ENCODE measurements at places on chromosomes 1 and 21.

GRCh38 chr1:204493145-204493983 lies 1.2 kb downstream of the PIK3C2B start:
- peak; percentile 32 for DNase-seq

DNA sequence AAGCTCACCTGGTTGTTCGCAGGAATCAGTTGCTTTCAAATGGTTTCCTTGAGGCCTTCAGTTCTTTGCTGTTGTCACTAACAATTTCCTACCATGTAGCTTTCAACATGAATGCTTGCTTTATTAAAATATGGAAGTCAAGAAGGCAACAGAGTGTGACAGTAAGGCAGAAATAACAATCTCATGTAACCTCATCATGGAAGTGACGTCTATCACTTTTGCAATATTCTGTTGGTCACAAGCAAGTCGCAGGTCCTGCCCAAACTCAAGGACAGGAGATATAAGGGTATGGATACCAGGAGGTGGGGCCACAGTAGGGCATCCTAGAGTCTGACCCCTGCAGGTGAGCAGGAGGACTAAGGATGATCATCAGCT lies 296.8 kb upstream of the ZP4 start:
- no peak for DNase-seq

DNA sequence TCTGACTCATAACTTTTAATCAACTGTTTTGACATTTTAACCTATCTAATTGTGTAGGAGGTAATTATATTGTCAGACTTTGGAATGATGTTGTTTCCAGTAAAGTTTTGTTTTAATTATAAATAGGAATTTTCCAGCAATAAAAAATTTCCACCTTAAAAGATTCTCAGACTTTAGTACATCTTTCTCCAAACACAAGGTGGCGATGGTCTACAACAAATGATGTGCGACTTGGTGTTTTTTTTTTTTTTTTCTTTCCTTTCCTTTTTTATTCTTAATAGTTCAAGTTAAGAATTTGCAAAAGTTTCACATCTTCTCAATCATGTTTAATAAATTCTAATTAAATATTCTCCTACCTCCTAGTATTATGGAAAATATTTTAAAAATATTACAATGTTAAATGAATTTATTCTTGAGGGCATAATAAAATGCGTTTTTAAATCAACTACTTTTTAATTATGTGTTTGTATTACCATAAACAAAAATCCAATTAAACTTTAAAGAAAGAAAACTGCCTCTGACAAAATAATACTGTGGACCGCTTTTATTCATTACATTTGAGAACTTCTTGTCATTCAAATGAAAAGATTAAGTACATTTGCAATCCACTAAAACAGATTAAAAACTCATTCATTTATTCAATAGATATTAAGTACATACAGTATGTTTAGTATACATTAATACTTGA lies 4.4 kb upstream of the ADAMTS1 start:
- DNase-seq: peak; percentile 66

DNA sequence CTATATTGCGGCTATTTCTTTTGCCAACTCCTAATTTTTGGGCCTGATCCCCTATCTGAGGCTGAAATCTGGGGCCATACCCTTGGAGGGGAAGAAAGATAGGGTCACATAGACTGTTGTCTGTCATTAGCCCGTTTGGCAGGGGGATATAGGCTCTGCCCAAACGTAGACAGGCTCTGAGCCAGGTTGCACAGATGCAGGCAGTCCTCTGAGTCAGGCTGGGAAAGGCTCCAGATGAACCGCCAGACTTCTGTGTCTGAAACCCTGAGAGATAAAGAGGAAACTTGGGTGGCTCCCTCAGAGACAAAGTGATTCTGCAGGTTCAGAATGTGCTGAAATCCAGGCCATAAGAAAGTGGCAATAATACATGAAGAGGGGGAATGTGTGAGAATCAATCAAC lies 4.0 kb upstream of the CAP1 start:
- DNase-seq: no peak

DNA sequence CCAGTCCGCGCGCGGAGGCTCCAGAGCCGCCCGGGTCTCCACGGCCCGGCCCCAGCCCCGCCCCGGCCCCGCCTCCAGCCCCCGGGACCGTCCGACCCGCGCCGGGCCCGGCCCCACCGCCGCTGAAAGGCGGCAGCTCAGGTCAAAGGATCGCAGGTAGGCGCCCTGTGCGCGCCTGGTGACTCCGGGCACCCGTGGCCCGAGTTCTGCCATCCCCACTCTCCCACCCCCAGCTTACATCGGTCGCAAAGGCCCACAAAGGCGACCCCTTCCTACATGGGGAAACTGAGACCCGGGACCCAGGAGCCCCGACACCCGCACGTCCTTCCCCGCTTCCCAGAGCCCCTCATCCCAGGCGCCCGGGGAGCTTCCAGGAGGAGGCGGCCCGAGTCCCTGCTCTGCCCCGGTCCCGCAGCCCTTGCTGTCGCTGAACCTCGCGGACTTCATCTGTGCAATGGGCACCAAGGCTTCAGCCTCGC lies at the start of gene TMEM200B:
TSS of gene TMEM200B (minus strand) at position 17 of the 479 bp plus-strand sequence. CDS start 2,075 bp downstream, outside the sequence.
- no peak for DNase-seq

DNA sequence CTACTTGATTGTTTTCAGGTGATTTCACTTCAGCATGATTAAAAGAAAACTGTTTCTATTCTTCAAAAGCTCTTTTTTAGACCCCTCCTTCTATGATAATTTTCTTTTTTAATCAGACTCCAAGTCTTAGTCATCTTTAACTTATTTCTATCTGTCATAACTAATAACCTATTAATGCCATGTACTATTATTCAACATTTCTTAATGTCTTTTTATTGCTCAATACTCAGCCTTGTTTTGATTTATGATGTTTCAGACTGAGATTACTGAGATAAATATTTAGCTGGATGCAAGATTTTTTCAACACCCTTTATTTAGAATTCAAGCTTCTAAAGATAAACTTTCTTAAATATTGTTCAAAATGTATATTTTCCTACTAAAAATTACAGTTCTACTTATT lies 53.6 kb downstream of the ATP6V1G3 start:
- DNase-seq: no peak

GRCh38 chr1:168803806-168804510 lies 75.0 kb upstream of the DPT start:
- DNase-seq: no peak

GRCh38 chr1:76314730-76315129 lies 240.2 kb downstream of the ST6GALNAC3 start:
- no peak for DNase-seq
